ENCODE measurements at places on chromosomes 7 and 10. TPM values are rescaled to one million over a fixed set of nuclear protein-coding genes. Genes with fewer than 3 reads are reported as not detected.

Gene CALCR
- not detected for total RNA-seq

Gene SORBS1
- 0.74 TPM for total RNA-seq

Gene GPR85
- not detected for total RNA-seq

Gene MAGI2
- total RNA-seq, result 0.40 TPM

Gene TAC1
- total RNA-seq, result not detected

Gene GRID2IP
- not detected for total RNA-seq

Gene COL17A1
- total RNA-seq, result 1.8 TPM

Gene PTF1A
- total RNA-seq, result not detected

Gene CLCN1
- total RNA-seq, result not detected

Gene RPEL1
- 0.09 TPM for total RNA-seq

Gene ENTPD1
- not detected for total RNA-seq

Gene POMZP3
- total RNA-seq, result 24.6 TPM

Gene GTF2IRD2
- total RNA-seq, result 8.1 TPM

Gene GNG11
- total RNA-seq, result 40.0 TPM

Gene TRDMT1
- 1.9 TPM for total RNA-seq

Gene RELN
- 0.01 TPM for total RNA-seq

Gene NOS3
- total RNA-seq, result 0.63 TPM

Gene ABCB1
- total RNA-seq, result 0.22 TPM

Gene ATXN7L1
- total RNA-seq, result 6.2 TPM

Gene ELN
- total RNA-seq, result 0.13 TPM

Gene CRHR2
- not detected for total RNA-seq

Gene HTR7
- not detected for total RNA-seq

Gene PTPRE
- total RNA-seq, result 5.7 TPM

Gene TLX1
- total RNA-seq, result not detected

Gene GSAP
- total RNA-seq, result 2.9 TPM

Gene MTURN
- 6.6 TPM for total RNA-seq

Gene RAPGEF5
- 0.09 TPM for total RNA-seq
